Amniotic stem cell (primary cell): ENCODE measurements at places on chromosomes 7 and 10.
A peak's percentile ranks its signal among the peaks of the same experiment; 100 is the strongest.

- DNase-seq: no peak
These were observed 6.2 kb downstream of the CALHM2 start for GRCh38 chr10:103445767-103446567.

- no peak for DNase-seq
These were observed 24.1 kb downstream of the ZRANB1 start for GRCh38 chr10:124966008-124966407.

DNA sequence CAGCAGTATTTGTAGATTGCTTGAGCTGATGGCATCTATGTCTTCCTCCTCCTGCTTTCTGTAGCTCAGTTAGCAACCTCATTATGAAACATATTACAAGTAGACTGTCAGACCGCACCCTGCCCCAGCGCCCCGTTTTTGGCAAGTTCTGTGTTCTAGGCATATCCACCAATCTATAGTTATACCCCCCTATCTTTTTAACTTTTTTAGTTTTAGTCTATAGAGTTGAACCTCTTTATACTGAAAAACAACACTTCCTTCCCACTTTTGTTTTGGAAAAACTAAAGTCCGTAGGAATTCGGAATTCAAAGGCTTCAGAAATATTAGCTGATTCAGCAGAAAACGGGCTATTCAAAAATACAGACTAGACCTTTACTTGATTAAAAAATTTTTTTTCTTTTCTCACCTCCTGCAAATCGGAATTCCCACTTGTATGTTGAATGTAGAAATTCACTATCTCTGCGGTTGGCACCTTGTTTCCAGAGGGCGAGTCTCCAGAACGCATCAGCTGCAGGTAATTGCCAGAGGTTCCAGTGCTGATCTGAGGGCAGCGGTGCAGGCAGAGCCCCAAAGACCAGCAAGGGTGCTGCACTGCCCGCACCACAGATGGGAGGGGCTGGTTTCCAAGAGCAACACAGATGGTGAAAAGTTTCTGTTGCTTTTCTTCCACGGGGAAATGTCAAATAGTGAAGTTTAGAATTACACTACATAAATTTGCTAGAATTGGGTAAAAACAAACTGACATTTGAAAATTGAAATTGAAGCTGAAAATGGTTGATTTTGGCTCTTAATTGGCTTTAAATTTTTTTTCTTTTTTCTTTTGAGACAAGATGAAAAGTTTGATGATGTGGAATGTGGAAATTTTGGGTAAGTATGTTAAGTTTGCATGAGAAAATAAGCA is 2.2 kb upstream of the FZD8 start:
- DNase-seq: no peak

DNA sequence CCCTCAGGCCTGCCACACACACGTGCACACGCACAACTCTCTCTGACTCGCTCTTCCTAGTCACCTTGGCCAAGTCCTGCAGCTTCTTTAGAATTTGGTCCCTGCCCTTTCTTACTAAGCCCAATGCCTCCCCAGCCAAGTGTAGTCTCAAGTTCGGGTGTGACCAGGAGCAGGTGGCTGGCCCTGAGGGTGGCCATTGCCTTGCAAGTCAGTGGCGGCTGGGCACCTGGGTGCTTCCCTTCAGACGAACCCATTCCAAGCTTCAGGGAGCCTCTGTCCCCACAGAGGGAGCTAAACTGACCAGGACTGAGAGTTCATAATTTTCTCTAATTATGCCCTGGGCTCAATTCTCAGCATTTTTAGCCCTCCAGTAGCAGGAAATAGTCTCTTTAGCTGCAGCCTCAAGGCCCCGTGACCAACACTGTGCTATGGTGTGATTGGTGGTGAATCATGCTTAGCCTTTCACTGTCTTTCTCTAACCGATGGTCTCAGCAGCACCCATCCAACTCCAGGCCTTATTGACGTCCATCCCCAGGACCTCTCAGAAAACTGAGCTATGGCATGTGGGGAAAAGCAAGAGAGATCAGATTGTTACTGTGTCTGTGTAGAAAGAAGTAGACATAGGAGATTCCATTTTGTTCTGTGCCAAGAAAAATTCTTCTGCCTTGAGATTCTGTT is 34.7 kb upstream of the FXYD4 start:
- DNase-seq: no peak

GRCh38 chr10:91340613-91341362 is 69.4 kb upstream of the HECTD2 start:
- peak; percentile 72 for DNase-seq

- DNase-seq: no peak
These were observed 30.8 kb downstream of the VAX1 start for GRCh38 chr10:117107238-117107637.
